ENCODE measurements at places on chromosomes 16 and 17. TPM values are rescaled to one million over a fixed set of nuclear protein-coding genes. Genes with fewer than 3 reads are reported as not detected.

MYCBPAP gene
- total RNA-seq: 1.3 TPM

DRG2 gene
- total RNA-seq: 54.8 TPM

PPP1R27 gene
- total RNA-seq: 0.93 TPM

DNA sequence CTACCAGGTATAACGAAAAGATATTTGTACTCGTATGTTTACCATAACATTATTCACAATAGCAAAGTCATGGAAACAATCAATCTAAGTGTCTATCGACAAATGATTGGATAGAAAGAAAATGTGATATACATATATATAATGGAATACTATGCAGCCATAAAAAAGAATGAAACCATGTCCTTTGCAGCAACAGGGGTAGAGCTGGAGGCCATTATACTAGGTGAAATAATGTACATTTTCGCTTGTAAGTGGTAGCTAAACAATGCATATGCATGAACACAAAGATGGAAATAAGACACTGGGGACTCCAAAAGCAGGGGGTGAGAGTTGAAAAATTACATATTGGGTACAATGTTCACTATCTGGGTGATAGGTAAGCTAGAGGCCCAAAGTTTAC lies 124.0 kb downstream of the MYO1D start:
- DNase-seq: no peak

- no peak for DNase-seq
Measured at GRCh38 chr17:81267390-81268067, 27.6 kb downstream of the SLC38A10 start.

DNA sequence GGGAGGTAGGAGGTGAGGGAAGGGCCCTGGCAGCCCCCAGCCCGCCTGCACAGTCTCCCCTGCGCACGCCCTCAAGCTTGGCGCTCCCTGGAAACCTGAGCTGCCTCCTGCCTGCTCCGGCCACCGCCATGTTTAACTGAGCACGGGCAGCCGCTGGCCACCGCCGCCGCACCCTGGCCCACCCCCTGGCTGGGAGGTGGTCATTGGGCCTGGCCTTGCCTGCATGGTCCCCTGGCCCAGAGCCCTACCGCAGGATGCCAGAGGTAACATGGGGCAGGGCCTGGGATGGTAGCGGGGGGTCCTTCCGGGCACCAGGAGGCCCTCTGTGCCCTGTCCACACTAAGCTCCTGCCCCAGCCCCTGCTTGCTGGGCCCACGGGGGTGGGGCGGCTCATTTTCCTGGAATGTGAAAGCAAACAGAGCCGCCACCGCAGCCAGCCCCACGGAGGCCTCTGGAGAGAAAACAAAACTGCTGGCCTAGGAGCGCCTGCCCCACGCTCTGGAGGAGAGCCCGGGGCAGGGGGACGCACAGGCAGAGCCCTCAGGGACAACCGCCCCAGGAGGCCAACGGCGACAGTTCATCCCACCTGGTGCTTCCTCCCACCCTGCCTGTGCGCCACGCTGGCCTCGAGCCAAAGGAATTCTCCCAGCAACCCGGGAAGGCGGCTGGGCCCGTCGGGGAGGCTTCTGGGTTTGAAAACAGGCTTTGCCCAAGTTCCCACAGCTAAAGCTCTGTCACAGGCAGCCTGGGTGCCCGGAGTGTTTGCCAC lies 8.9 kb downstream of the NHERF2 start:
- DNase-seq: peak; percentile 62

- no peak for DNase-seq
Measured at GRCh38 chr17:48378708-48379392, 51.2 kb downstream of the SKAP1 start.
